ENCODE measurements at places on chromosomes 7 and 10. TPM values are rescaled to one million over a fixed set of nuclear protein-coding genes. Genes with fewer than 3 reads are reported as not detected.

The NUDCD3 gene
- total RNA-seq: 32.9 TPM

- no peak for DNase-seq
Observed at GRCh38 chr7:135114622-135115021, 33.2 kb upstream of the TMEM140 start.

DNA sequence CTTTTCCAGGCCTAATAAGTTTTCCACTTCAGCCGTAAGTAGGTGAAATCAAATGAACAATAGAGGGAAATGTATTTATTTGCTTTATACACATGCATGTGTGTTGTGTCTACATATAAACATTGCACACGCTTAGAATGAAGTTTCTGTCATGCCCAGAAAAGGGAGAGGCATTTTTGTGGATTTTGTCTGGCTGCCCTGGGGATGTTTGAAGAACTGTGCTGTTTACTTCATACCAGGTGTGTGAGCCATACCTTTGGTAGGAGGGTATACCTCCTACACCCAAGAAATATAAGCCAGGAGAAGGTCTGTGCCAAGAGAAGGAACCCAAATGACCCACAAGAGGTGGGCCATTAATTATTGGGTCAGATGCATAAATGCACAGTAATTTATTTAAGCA, 12.8 kb downstream of the GATAD1 start:
- no peak for DNase-seq

GRCh38 chr10:93180482-93180931, 106.8 kb downstream of the CYP26A1 start:
- no peak for DNase-seq

- DNase-seq: no peak
Observed at GRCh38 chr7:137592232-137592896, 248.8 kb upstream of the PTN start.
